Activated CD4-positive, alpha-beta T cell treated with anti-CD3 and anti-CD28 coated beads, Interleukin-2, amount 10 ng/mL, durations not matched to agents 7 days and 5 days (primary cell): ENCODE measurements at places on chromosomes 1 and 21. TPM values are rescaled to one million over a fixed set of nuclear protein-coding genes. Genes with fewer than 3 reads are reported as not detected.

DNA sequence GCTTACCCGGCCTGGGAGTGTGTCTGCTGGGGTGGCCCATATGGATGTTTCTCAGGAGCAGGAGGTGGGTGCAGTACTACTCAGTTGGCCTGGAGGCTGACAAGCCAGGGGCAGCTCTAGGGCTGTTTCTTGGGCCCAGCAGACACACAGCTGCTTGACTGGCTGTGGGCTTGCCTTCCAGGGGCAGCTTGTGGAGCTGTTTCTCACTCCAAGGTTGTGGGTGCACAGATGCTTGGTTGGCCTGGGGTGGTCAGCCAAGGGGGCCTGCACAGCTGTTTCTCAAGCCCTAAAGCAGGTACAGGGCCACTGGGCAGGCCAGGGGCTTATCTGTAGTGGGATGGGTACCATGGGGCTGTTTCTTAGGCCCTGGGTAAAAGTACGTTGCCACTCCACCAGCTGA is 1078.1 kb upstream of the ADGRL2 start:
- H3K27me3 ChIP-seq: no peaks in the 10 kb centered on the region
- DNase-seq: no peak
- no peak overlapping the region for H3K27ac ChIP-seq

Gene ATP1A2
- total RNA-seq: not detected

DNA sequence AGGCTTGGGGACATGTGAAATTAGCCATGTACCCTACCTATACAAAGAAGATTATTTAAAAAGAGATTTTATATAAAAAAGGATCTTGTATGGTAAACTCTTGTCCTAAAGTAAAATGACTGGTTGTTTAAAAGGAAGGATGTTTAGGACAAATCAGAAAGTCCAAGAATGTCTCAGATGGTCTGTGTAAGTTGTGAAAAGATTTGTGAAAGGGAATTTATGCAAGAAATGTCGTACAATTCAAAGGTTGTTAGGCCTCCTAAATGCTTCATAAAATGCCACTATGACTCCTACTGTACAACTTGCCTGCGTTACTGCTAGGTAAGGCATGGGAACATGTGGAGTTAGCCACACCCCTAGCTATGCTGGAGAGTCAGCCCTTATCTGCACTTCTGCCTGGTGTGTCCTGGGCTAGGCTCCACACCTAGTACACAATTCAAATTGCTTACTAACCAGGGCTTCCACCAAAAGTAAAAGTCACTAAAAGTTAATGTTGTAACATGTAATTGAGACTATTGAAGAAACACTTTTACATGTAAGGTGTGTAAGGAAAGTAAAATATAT is 19.7 kb downstream of the PRDX6 start:
- no peaks in the 10 kb centered on the region for H3K4me1 ChIP-seq
- H3K4me3 ChIP-seq: no peak overlapping the region
- no peaks in the 10 kb centered on the region for H3K27me3 ChIP-seq
- no peaks in the 10 kb centered on the region for H3K36me3 ChIP-seq

DNA sequence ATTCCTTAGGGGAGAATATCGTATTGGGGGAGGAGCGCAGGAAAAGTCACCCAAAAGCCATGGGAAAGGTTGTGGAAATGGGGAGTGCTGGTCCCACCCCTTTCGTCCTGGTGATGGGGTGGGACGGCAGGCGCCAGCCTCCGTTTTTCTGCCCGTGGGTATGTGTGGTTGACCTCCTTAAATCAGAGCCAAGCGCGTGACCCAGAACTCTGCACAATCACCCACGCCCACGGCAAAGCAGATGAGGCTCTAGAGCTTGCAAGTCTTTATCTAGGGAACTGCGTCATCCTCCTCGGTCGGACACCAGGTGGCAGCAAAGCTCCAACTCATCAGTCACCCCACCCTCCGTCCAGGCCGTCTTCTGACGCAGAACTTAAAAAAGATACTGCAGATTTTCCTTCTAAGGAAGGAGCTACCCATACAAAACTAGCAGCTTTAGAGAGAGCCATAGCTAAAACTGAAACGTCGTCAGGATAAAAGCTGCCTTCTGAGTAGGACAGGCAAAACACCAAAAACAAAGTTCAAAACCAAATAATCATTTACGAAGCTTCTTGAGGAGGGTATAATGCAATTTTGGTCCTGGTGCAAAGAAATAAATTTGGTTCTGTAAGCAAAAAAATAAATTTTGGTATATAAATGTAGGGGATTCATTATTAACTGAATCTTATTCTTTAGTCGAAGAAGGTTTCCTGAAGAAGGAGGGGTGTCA is 62.0 kb downstream of the TBX19 start:
- H3K27me3 ChIP-seq: no peaks in the 10 kb centered on the region
- peak; percentile 89 for DNase-seq
- H3K36me3 ChIP-seq: peaks cover 8% of the 10 kb centered on the region
- H3K4me1 ChIP-seq: peaks cover 55% of the 10 kb centered on the region

GRCh38 chr1:145729666-145730436 is 10.6 kb downstream of the CD160 start:
- no peaks in the 10 kb centered on the region for H3K4me1 ChIP-seq
- H3K27ac ChIP-seq: no peak overlapping the region
- peaks cover 3% of the 10 kb centered on the region for H3K27me3 ChIP-seq
- H3K36me3 ChIP-seq: no peaks in the 10 kb centered on the region
- no peak overlapping the region for H3K4me3 ChIP-seq
- DNase-seq: no peak
